ENCODE measurements at places on chromosomes 5 and 9.

- DNase-seq, result no peak
Observed at GRCh38 chr5:23740029-23740428, 232.6 kb downstream of the PRDM9 start.

- DNase-seq, result peak; percentile 40
Observed at GRCh38 chr5:167759057-167759821, 532.2 kb upstream of the WWC1 start.

DNA sequence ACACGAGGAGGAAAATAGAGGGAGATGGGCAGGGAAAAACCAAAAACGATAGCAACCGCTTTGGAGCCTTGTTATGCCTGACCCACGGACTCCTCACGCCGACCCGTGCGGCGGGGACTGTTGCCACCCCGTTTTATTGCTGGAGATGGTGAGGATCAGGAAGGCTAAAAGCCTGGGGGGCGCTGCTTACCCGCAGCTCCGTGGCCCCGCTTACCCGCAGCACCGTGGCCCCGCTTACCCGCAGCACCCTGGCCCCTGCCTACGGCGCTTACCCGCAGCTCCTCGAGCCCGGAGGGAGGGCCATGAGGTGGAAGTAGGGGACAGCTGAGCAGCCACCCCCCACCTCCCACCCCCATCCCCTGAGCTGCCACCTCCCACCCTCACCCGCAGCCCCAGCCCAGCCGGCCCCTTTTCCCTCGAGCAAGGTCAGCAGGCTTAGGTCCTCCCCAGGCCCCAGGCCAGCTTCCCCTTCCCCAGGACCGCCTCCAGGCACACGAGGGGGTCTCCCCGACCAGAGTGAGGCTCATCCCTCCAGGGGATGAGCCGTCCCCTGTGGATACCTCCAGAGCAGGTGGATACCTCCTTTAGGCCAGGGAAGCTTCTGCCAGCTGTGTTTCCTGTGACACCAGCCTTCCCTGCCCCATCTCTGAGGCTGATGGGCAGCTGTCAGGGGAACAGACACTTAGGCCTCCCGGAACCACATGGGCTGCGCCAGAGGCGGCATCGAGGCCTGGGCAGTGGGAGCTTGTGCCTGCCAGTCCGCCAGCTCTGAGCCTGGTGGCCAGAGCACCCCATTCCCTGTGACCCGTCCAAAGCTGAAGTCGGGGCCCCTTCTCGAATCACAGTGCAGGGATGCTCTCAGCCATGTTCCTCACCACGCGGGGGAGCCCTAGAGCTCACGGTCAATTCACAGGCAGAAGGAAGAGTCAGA lies 92.3 kb downstream of the LMX1B start:
- peak; percentile 82 for DNase-seq

DNA sequence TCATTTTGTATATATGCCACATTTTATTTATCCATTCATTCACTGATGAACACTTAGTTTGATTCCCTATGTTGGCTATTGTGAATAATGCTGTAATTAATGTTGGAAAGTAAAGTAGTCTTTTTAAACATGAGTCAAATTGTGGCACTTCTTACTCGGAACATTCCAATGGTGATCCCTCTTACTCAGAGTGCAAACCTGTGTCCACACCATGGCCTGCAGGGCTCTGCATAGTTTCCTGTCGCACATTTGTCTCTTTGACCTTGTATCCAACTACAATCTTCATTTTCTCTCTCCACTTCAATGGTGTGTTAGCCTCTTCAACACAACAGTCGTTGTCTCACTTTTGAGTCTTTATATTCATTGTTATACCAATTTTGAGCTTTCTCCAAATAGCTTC lies 98.1 kb upstream of the PAPPA start:
- DNase-seq, result no peak

GRCh38 chr5:94690778-94691177 lies 72.3 kb downstream of the SLF1 start:
- DNase-seq, result no peak

DNA sequence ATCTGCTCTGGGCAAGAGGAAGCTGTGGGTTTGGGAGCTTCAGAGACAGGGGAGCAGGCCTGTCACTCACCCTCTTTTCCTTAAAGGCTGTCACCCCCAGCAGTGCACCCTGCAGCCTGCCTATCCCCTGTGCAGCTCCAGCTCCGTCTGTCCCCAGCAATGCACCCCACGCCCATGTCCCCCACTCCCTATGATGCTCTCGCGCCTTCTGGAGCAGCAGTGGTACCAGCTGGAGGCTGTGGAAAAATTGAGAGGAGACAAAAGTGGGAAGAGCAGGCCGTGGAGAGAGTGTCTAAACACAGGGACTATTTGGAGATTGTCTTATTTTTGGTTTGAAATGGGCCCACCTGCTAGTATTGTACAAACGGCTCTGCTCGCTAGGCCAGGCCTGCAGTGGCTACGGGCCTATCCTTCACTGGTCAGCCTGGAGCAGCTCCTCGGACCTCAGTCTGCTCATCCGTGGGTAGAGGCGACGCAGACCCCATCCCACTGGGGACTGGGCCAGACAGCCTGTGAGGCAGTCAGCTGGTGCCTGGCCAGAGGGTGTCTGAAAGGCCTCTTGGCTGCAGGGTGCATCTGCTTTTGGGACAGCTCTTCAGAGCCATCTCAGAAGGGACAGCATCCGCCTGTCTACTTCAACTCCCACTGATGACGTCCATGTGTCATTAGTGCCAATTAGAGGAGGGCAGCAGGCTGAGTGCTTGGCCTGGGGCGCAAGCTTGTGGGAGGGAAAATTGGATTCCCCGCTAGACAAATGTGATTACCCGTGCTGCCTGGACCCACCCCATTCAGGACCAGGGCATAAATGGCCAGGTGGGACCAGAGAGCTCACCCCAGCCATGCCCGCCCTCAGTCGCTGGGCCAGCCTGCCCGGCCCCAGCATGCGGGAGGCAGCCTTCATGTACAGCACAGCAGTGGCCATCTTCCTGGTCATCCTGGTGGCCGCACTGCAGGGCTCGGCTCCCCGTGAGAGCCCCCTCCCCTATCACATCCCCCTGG lies at the start of gene DBH:
Gene DBH (plus strand): TSS at position 831 of the 999 bp plus-strand sequence. CDS start 9 bp downstream, at position 840.
- no peak for DNase-seq

- DNase-seq, result no peak
Observed at GRCh38 chr5:65043843-65044359, 275.2 kb downstream of the CWC27 start.

DNA sequence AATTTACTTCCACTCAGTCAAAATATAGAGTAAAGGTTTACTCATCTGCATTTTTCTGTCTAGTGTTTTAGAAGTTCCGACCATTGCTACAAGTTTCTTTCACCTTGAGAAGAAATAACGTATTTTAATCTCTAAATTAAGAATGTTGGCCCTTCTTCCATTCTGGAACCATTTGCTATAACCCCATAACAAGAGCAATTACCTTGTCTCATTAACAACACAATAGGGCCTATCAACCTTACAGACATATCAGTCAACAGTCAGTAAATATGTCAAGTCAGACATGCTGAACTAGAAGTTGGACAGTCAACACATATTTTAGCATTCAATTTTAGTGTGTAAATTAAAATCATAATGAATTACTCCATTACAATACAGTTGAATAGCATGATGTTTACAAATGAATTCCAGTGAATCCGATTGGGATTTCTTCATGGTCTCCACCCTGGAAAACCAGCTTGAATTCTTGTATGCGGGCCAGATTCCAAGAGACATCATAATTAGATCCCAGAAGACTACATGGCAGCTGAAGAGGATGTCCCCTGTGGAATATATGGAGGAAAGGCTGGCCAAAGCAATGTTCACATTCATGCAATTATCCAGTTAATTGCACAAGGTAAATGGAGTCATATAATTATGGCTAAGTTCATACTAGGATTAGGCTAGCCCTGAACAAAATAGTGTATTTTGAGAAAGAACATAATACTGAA lies 196.2 kb upstream of the TARS1 start:
- no peak for DNase-seq

GRCh38 chr9:106890608-106891007 lies 27.6 kb downstream of the ZNF462 start:
- no peak for DNase-seq

- DNase-seq, result no peak
Observed at GRCh38 chr5:80141147-80141671, 106.1 kb downstream of the THBS4 start.

DNA sequence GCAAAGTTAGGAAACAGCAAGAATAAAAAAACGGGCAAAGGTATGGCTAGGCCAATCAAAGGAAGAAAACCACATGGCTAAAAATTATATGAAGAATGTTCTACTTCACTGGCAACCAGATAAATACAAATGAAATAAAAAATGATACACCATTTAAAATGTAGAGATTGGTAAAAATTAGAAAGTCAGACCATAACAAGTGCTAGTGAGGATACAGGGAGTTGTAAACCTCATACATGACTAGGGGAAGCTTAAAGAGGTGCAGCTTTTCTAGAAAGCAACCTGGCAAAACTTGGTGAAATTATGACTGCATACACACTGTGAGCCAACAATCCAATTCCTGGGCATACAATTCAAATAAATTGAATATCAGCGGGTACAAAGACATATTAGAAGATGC lies 119.0 kb upstream of the LIFR start:
- DNase-seq, result no peak

DNA sequence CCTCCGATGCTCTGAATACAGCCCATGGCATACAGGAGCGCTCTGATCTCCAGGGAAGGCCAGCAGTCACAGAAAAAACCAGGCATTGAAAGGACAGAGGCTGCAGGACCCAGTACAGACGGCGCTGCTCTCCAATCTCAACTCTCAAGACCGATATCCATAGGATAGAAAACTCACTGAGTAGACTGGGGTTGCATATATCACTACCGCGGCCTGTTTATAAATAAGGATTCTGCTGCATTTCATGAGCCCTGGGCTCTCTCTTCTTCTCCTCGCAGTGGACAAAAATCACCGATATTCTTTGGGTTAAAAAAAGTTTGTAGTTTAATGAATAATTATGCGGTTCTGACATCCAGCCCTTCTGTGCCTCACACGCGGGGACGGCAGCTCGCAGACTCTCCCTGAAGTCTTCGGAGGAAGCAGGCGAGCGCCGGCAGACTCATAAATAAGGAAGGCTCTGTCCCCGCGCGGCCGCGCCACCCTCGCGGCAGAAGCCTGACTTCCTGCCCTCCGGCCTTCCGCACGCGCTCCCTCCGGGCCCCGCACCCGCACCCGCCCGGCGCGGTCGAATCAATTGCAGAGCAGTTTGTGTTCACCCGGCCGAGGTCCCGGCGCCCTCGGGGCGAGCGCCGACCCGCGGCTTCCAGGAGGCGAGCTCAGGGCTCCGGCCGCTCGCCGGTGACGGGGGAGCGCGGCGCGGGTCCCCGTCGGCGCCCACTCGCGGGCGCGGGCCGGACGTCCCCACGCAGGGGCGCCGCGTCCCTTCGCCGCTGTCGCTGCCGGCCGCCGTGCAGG lies at the start of gene FAM78A:
Gene FAM78A (minus strand): TSS at position 417 of the 795 bp plus-strand sequence. CDS start 331 bp downstream, at position 86.
- no peak for DNase-seq

DNA sequence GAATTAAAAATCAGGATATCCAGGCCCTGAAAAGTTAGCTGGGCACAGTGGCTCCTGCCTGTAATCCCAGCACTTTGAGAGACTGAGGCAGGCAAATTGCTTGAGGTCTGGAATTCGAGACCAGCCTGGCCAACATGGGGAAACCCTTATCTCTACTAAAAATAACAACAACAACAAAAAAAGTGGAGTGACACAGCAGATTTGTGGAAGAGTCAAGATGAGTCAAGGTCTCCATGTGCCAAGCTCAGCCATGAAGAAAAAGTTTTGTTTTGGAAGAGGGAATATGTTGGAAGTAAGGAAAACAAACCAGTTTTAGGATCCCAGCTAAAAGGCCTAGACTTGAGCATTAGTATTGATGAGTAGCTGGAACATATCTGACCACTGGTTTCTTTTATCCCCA lies 14.7 kb downstream of the LRRC70 start:
- DNase-seq, result no peak

DNA sequence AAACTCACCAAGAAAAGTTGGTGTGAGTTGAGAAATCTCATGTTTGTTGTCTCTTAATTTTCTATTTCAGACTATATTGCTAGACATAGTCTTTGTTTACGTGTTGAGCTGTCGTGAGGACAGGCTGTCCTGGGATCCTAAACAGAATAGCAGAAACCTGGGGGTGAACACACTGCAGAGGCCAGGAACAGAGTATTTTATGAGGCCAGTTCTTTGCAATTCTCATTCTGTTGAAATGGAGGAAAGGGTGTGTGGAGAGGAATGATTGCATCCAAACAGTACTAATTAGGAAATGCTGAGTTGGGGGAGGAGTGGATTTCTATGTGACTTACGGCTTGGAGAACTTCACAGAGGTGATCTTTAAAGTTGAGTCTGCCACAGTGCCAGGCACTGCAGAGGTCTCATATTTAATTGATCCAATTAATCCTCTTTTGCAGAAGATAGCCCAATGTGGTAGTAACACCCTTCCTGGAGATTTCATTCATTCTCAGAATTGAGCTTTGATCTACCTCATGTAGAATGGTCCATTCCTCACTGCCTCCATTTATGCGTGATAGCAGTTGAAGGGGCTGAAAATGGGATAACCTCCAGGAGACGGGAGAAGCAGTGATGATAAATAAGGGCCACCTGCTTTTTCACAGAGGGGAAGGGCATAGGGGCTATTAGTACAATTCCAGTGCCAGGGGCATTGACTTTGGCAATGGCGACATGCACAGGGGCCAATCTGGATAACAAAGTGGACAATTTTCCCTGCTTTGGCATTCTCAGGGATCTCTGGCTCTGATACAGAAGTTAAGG lies 84.7 kb upstream of the TNFAIP8 start:
- DNase-seq, result no peak

GRCh38 chr5:172845154-172845553 lies 11.1 kb downstream of the ERGIC1 start:
- DNase-seq, result no peak

- DNase-seq, result no peak
Observed at GRCh38 chr9:116628716-116629115, 58.4 kb upstream of the TRIM32 start.

DNA sequence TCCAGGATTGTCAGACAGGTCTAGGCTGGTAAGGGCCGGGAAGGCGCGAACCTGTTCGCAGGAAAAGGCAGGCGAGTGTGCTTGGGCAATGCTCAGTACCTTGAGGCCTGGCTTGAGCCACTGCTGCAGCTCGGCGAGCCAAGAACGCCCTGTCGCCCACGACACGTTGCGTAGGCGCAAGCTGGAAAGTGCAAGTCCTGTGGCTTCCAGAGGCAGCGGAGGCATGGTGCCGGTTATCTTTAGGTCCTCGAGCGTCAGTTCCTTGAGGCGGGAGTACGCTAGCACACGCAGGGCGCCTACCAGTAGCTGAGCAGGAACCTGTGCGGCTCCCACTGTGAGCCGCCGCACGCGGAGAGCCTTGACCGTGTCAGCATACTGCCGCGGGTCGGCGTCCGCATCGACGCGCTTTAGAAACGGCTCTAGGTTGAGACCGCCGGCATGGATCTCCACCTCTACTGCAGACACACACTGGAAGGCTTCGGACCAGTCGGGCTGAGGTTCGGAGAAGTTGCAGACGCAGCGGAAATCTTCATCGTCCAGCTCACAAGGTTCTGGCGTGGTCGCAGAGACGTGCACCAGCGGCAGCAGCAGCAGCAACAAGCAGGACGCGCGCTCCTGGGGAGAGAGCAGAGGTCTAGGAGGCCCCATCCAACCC lies 482 bp downstream of the CD14 start:
- DNase-seq, result no peak

- DNase-seq, result peak; percentile 9
Observed at GRCh38 chr9:928363-929042, 48.0 kb upstream of the DMRT3 start.

Measured in H54 (cell line).